ENCODE measurements at places on chromosomes 1 and 21.

- no peak for DNase-seq
Measured at GRCh38 chr1:39755965-39756659, 15.0 kb downstream of the OXCT2 start.

DNA sequence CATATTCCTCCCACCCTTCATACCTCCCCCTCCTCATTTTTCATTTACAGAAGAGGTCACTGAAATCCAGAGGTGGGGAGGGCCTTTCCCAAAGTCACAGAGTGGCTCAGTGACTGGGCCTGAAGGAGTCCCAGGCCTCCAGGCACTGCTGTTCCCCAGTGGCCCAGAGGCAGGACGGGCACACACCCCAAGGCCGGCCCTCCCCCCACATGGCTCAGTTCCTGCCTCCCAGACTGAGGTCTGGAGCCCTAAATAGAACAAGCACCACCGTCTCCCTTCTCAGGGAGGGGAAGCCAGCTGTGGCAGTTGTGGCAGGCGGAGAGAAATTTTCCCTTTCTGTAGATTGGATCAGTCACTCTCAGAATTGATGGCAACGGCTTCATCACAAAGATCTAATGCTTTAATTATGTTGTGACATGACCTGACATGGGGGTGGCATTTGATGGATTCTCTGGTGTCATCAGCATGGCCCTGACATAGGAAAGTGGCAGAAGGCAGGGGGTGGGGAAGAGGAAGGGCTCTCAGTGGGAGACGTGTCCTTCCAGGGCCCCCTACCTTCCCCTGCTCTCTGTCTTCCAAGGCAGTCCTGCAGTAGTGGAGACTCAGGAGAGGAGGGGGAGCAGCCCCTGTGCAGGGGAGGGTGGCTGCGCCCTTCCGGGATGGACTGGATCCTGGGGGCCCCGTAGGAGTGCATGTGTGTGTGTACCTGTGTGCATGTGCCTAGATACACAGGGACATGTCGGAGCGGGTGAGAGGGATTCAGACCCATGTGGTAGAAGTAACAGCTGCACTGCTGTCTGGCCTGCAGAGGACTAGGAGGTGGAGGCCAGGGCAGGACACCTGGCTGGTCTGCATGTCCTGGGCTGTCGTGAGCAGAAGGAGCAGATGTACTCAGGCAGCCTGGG is 41.2 kb upstream of the FOXO6 start:
- DNase-seq = peak; percentile 70

- no peak for DNase-seq
Measured at GRCh38 chr1:109270623-109271317, 12.2 kb downstream of the PSRC1 start.

DNA sequence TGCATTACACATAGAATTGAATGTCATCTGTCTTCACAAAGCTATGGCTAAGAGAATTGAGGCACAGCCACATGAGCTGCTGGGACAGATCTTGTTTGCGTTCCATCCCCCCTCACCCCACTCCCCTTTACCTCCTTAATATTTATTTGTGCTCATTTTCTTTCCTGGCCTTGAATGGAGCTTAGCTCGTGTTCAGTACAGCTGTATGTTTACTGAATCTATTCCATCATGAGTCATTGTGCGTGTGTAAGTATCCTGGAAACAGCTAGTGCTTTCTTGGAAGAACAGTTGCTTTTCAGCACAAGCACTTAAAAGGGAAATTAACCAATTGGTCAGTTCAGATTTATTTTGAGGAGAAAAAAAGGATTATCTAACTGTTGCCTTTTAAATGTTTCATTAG is 14.7 kb downstream of the PROX1 start:
- no peak for DNase-seq

DNA sequence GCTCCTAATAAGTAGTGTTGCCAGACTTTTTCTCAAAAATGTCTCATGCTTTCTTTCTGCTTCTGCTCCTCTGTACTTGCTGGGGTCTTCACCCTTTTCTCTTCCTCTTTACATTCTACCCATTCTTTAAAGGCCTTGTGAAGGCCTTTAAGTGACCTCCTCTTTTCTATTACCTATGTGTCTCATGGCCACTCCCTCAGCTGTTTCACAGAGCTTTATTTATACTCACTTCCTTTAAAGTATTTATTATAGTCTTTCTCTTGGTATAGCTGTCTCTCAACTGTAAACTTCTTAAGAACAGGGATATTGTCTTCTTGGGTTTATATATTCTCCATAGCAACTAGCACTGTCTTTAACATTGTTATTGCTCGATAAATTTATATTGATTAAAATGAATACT is 792 bp downstream of the GOLPH3L start:
- no peak for DNase-seq

GRCh38 chr1:77642196-77642595 is 40.3 kb downstream of the ZZZ3 start:
- DNase-seq = no peak
